Adipocyte (in vitro differentiated cells): ENCODE measurements at places on chromosomes 2 and 18.

- no peak for DNase-seq
Measured at GRCh38 chr2:28824207-28824606, 13.6 kb downstream of the SPDYA start.

DNA sequence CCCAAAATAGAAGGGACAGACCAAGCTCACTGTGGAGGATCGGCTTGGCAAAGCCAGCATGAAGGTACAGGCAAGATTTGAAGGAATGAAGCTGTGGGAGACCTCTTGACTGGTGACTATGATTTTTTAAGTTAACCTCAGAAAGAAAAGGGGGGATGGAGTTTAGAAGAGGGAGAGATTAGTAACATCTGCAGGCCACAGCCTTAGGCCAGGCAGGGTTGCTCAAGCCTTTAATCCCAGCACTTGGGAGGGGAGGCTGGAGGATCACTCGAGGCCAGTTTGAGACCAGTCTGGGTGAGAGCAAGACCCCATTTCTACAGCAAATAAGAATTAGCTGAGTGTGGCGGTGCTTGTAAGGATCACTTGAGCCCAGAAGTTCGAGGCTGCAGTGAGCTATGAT is 46.6 kb downstream of the ZNF532 start:
- peak; percentile 64 for DNase-seq

DNA sequence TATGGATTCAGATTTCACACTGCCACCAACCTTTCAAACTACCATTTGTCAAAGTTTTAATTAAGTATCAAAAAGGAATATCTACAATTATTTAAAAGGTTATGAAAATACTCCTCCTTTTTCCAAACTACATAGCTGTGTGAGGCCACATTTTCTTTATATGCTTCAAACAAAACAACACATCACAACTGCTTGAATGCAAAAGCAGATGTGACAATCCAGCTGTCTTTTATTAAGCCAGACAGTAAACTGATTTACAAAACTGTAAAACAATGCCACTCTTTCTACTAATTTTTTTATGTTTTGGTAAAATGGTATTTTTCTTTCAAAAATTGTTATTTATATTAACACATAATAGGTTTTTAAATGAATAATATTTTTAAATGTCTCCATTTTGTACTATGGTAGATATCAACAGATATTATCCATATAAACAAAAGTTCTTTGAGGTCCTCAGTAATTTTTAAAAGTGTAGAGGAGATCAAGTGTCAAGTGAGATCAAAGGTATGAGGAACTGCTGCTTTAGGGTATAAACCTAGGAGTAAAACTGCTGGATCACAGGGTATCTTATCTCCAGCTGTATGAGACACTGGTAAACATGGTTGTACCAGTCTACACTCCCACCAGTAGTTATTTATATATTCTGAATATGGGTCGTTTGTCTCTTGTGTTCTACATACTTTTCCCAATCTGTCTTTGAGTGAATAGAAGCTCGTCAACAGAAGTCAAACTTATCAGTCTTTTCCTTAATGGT is 68.8 kb upstream of the SERTAD2 start:
- DNase-seq: no peak

- DNase-seq: no peak
Measured at GRCh38 chr2:172242961-172243360, 140.3 kb upstream of the DLX2 start.

- no peak for DNase-seq
Measured at GRCh38 chr2:147378403-147378802, 466.4 kb upstream of the ACVR2A start.

DNA sequence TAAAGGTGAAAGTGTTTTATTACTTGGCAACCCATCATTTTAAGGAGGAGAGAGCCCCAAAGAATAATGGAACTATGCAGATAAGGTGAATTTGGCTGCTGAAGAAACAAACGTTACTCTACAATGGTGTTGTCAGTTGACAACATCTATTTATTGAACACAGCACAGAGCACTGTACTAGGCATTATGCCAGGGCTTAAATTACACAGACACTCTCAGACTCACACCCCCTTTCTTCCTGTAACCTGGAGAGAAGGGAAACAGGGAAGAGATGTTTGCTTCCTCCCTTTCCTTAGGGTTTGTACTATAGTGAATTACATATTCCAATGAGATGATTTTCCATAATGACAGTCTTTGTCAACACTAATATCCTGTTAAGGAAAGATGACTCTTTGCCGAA is 94.0 kb upstream of the ATP5MC3 start:
- no peak for DNase-seq

DNA sequence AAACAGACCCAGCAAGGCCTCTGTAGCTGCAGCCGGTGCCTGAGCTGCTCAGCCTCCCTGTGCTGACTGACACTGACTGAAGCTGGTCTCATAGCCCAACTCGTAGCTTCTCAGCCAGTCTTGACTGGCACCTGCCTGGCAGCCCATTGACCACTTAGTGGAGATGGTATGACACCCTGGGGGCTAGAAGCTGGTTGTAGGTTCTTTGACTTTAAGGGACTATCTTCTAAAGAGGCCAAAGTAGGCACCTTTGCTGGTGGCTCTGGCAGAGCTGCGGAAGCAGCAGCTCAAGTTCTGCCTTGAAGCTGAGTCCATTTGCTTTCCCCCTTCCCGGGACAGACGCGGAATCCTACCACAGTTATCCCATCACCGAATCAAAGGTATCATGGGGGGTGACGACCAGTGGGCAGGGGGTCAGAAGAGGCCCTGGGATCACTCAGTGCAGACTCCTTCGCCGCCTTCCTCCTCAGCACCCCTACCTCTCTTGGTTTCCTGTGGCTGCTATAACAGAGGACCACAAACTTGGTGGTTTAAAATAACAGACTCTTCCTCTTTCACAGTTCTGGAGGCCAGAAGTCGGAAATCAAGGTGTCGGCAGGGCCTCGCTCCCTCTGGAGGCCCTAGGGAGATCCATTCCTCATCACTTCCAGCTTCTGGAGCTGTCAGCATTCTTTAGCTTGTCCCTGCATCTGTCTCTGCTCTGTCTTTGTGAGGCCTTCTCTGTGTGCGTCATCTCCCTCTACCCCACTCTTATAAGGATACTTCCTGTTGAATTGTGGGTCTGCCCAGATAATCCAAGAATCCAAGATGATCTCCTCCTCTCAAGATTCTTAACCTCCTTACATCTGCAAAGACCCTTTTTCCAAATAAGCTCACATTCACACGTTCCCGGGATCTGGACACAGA is 13.7 kb upstream of the FOSL2 start:
- DNase-seq: no peak

DNA sequence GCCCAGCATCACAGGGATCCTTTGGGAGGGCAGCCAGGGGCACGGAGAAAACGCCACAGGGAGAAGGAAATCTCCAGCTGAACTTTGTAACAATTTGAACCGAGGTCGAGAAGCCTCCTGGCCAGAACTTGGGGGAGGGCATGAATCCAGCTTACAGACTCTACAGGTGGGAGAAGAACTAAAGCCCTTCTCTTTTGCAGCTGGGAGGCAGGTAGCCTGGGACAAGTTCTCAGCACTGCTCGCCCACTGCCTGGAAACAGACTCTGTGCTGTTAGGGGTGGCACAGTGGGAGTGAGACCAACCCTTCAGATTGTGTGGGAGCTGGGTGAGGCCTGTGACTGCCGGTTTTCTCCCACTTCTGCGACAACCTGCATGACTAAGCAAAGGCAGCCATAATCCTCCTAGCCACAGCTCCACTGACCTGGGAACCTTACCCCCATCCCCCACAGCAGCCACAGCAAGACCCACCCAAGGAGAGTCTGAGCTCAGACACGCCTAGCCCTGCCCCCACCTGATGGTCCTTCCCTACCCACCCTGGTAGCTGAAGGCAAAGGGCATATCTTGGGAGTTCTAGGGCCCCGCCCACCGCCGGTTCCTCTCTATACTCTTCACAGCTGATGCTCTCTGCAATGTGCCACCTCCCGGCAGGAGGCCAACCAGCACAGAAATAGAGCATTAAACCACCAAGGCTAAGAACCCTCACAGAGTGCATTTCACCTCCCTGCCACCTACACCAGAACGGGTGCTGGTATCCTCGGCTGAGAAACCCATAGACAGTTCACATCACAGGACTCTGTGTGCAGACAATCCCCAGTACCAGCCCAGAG is 136.0 kb upstream of the SIX2 start:
- no peak for DNase-seq

DNA sequence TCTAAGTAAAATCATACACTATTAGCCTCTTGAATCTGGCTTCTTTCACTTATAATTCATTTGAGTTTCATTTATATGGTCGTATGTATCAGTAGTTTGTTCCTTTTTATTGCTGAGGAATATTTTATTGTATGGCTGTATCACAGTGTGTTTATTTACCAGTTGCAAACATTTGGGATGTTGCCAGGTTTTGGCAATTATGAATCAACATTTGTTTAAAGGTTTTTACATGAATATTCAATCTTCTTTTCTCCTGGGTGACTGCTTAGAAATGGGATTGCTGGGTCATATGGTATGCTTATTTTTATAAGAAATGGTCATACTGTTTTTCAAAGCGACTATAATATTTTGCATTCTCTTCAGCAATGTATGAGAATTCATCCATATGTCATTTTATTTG is 107.9 kb downstream of the PMAIP1 start:
- no peak for DNase-seq

DNA sequence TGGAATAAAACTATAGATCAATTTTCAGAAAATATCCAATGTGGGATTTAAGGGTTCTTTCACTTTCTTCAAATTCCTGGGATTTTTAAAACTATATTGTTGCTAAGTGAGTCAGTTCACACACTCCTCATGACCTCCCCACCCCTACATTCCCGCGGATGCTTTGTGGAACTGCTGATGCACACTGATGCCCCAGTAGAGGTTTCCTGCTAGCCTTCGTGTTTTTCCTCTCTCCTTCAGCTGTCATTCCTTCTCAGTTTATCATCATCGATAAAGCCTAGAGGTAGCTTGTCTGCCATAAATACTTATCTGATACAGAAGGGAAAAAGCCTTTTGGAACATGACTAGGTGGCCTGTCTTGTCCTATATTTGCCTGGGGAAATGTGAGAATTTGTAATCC is 67.4 kb upstream of the GALNT5 start:
- peak; percentile 24 for DNase-seq

- DNase-seq: no peak
Measured at GRCh38 chr18:3704556-3705344, 254.8 kb downstream of the TGIF1 start.

DNA sequence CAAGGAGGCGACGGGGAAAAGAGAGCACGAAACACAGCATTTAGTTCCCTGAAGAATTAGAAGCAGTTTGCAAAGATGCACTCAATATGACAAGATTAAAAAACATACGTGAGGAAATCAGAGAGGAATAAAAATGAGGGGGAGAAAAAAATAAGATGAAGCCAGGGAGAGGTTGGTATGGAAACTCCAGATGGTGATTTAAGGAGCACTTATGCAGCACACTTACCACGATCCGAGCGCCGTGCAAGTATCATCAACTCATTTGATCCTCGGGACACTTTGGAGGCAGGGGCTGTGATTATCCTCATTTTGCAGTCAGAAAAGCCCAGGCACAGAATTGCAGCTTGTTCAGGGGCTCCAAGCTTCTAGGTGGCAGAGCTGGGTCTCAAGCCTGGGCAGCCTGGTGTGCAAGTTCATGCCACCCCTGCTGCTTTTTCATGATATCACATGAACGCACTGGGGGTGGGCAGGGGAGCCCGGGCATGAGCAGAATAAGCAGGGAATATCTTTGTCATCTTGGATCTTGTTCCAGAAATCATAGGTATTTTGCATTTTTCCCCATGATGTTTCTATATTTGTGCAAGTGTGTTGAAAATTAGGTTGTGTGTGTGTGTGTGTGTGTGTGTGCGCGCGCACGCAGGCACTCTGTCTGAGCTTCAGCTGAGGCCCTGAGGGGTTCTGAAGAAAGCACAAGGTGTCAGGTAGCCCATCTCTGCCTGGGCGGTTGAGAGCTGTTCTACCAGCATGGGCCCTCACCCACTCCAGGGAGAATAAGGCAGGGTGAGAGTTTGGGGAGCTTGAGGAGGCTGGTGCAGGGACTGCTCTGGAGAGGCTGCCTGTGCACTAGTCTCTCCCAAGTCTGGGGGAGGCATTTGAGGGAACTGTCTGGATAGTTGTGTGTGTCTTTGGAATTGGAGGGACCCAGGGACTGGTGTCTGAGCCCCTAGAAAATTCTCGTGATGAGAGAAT is 25.0 kb upstream of the PDIA6 start:
- no peak for DNase-seq

DNA sequence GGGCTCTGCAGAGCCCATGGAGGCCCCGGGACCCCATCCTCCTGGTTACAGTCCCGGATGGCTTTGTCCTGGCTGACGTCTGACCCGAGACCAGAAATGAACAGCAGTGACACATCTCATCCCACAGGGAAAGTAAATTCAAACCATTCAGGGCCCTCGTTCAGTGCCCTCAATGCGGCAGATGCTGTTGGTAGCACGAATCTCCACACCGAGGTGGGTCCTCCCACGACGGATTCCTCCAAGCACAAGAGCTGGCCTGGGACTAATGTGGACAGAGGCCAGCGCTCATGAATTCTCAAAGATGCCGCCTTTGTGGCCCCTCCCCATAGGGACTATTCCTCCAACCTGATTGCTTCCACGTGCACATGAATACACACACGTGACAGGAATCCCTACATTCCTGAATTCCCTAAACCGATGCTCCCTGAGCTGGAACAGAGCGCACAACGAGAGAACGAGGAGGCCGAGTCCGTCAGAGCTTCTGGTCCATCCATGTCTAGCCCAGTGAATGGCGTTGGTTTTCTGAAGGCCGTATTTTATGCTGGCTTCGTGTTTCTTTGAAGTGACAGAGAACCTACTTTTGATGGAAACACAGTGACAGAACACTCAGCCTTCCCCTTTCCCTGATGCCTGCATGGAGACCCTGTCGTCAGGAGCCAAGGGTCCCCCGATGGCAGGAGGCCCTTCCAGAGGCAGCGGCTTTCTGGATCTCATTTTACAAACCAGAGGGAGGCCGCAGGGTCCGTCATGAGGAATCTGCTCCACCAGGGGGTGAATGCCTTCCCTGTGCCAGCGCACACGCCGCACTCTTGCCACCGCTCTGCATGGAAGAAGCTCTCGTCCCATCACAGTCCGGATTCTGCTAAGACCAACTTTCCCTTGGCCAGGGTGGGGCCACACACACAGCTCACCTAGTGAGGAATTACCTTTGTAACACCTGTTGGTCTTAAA is 64.3 kb upstream of the SNTG2 start:
- no peak for DNase-seq

GRCh38 chr2:119175517-119175916 is 17.0 kb upstream of the C1QL2 start:
- no peak for DNase-seq
